Fibroblast of skin of abdomen (primary cell): ENCODE measurements at places on chromosomes 3 and 15.

DNA sequence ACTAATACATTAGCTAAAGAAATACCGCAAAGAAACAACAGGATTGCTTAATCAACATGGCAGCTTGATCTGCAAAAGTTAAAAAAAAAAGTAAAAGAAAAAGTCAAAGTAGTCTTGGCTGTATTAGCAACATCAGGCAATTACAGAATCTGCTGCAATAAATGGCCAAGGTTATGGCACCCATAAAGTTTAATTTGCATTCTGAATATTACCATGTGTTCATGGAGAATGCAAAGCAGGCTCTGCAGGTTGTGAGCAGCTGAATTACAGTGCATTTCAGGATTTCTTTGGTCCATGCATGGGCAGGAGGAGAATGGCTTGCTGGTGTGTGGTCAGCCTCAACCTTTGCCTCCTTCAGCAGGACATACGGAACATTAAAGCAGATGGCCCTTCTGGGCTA, 199.1 kb upstream of the AZI2 start:
- no peak for DNase-seq

DNA sequence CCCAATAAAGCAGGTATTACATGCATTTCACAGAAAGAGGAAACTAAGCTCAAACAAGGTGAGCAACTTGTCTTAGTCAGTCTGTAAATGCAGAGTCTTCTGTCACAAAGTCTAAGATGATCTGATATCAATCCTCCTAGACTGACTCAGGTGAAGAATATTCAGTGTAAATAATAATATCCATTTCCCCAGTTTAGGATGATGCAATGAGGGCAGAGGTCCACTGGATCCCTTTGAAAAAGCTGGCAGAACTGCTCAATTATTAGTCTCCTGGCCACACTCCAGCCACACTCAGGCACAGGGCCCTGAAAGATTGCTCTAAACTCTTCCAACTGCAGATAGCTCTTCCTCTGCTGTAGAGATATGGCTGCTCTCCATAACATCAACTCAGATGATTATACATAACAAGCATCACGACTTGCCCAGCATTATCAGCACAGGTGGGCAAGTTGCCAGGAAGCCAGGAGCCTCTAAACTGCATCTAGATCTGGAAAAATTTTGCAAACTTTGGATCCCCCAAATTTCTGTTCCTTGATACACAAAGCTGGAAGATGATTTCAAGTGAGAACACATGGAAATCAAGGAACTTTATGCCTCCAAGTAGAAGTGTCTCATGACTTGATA, 129.8 kb upstream of the CPNE4 start:
- no peak for DNase-seq

DNA sequence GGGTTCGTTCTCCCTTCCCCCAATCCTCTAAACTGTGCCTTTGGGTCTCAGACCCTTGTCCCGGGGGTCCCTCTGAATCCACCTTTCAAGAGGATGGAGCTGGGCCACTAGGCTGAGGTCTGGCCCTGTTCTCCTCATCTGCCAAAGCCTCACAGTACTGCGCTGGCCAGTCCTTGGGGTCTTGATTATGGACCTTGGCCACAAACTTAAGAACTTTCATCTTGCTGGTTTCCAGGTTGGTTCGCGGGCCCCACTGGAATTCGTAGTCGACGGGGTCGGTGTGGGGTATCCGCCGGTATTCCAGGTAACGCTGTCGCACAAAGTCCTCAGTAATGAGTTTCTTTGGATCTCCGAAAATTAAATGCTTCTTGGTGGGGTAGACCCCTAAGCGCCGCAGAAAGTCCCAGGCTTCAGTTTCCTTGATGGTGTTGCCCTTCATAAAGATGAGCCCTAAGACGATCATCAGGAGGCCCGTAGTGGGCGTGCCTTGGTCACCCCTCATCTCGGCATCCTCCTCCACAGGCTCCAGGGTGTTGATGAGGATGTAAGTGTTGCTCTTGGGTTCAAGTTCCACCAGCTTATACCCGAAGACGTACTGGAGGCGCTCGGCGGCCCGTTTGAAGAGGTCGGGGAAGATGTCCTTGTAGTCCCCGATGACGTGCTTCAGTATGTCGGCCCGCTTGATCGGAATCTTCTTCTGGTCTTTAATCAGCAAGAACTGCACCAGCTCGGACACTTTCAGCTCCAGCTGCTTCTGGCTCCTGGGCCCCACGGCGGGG, 727 bp downstream of the NSMCE3 start:
- peak; percentile 27 for DNase-seq

DNA sequence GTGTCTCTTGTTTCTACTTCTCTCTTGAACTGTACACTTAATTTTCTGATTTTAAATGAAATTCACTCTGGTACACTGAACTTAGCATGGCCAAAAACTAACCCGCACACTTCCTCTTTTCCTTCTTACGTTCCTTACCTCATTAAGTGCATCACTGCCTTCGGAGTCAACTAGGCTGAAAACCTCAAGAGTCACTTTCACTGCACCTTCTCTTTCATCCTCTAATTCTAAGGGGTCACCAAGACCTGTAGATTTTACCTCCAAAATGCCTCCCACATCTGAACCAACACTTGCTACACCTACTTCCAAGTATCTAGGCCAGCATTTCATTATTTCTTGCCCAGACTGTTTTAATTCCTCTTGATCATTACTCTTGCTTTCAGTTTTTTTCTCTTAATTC, 6.6 kb downstream of the CBLB start:
- no peak for DNase-seq

- DNase-seq, result no peak
These were observed 195.1 kb upstream of the LINGO1 start for GRCh38 chr15:77827860-77828259.

DNA sequence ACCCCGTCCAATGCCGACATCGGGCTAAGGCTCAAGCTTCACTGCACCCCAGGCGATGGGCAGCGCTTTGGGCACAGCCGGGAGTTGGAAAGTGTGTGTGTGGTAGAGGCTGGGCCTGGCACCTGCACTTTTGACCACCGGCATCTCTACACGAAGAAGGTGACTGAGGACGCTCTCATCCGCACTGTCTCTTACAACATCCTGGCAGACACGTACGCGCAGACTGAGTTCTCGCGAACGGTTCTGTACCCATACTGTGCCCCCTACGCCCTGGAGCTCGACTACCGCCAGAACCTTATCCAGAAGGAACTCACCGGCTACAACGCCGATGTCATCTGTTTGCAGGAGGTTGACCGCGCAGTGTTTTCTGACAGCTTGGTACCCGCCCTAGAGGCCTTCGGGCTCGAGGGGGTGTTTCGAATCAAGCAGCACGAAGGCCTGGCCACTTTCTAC, 1.0 kb downstream of the PDE12 start:
- DNase-seq, result peak; percentile 20

DNA sequence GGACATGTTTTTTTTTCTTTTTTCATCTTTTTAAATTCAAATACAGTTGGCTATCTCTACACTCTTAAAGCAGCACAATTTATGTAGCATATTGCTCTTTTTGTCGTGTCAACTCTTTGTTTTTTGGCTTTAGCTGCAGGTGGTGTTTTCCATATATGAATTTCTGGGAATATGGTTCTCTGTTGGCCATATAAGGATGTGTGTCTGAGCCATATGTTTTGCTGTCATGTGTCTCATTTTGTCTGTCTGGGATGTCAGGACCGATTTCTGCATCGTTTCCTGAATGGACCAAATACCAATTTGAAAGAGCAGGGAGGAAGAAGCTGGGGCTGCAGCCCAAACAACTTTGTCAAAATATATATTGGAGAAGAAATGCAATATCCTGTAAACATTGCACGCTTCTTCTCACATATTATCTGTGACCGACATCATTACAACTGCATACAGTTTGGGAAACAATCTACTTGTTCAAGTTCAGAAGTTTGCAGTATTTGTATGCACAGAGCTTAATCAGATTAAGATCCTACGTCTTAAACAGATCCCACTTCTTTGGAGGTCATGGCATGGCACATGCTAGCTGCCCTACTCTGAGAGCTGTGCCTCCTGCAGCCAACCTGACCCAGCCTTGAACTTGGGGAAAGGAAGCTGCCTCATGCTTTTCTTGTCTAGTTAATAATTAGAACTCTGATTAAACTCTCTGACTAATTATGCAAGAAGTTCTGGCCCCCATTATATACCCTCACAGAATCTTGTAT, 4.0 kb upstream of the SATB1 start:
- DNase-seq, result no peak
